MG63 (cell line): ENCODE measurements at places on chromosomes 2 and 18. TPM values are rescaled to one million over a fixed set of nuclear protein-coding genes. Genes with fewer than 3 reads are reported as not detected.

Gene TEKT4
- not detected in 2 replicates for total RNA-seq

Gene CCDC74A
- 2.7 and 6.5 TPM in 2 replicates for total RNA-seq

Gene CD8B2
- not detected in 2 replicates for total RNA-seq

Gene EIPR1
- 47.9 and 78.7 TPM in 2 replicates for total RNA-seq

Gene MC2R
- not detected in 2 replicates for total RNA-seq

Gene FEV
- total RNA-seq: not detected in 2 replicates
